ENCODE measurements at places on chromosomes 12 and 14. TPM values are rescaled to one million over a fixed set of nuclear protein-coding genes. Genes with fewer than 3 reads are reported as not detected.
A peak's percentile ranks its signal among the peaks of the same experiment; 100 is the strongest.

COCH gene
- 1.4 TPM for total RNA-seq

NRIP2 gene
- not detected for total RNA-seq

LIN7A gene
- 0.12 TPM for total RNA-seq

ISCU gene
- 129 TPM for total RNA-seq

PTGDR gene
- total RNA-seq, result 4.2 TPM

CMTM5 gene
- not detected for total RNA-seq

NGB gene
- not detected for total RNA-seq

DNA sequence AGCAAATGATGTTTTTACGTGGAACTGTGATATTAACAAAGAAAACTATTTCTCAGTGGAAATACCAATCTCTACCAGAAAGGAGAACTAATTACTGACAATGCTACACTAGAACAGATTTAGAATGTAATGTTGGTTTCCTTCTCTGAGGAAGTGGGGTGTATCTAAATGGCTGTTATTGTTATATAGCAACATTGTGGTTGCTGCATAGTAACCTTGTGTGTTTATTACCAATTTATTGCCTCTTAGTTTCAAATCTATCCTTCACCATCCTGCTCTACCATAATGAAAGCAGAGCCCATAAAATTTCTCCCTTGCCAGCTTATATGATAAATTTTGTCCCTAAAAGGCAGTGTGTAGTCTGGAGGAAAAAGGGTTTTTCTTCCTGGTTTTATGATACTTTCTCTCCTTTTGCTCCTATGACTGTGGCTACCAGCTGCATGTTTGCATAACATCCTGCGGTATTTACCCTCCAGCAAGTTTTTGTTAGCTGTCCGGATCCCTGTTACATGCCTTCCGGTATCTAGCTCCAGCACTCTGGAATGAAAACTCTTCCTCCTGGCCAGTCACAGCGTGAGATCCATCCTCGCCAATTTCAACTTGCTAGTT lies 5.7 kb upstream of the KLRK1 start:
- no peak for DNase-seq
- no peak overlapping the region for H3K4me3 ChIP-seq
- no peaks in the 10 kb centered on the region for H3K27me3 ChIP-seq

GRCh38 chr14:103960457-103961055 lies 18.2 kb upstream of the RD3L start:
- H3K27ac ChIP-seq, result no peak overlapping the region
- no peak for DNase-seq
- H3K36me3 ChIP-seq, result no peaks in the 10 kb centered on the region
- H3K27me3 ChIP-seq, result peaks cover 8% of the 10 kb centered on the region
- no peak overlapping the region for H3K4me3 ChIP-seq

- no peak overlapping the region for H3K4me3 ChIP-seq
- no peak overlapping the region for H3K27ac ChIP-seq
- no peaks in the 10 kb centered on the region for H3K27me3 ChIP-seq
- no peaks in the 10 kb centered on the region for H3K4me1 ChIP-seq
- no peak for DNase-seq
Measured at GRCh38 chr12:101042211-101042610, 167.8 kb downstream of the SLC5A8 start.

DNA sequence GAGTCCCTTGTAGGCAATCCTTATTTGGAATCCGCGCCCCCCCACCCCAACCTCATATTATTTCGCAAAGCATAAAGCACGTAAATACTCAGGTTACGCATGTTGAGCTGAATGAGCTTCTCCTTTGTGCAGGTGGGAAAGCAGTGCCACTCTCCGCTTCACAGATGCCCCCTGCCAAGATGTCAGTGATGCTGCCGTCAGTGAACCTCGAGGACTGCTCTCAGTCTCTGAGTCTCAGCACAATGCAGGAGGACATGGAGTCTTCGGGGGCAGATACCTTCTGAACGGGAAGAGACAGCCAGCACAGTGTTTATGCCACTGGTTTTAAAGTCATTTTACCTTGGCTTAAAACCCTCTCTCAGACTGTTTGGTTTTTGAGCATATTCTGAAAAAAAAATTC lies 90.1 kb upstream of the DACT1 start:
- no peak overlapping the region for H3K4me3 ChIP-seq
- H3K27ac ChIP-seq, result no peak overlapping the region
- H3K4me1 ChIP-seq, result no peaks in the 10 kb centered on the region
- DNase-seq, result no peak
- H3K27me3 ChIP-seq, result no peaks in the 10 kb centered on the region

DNA sequence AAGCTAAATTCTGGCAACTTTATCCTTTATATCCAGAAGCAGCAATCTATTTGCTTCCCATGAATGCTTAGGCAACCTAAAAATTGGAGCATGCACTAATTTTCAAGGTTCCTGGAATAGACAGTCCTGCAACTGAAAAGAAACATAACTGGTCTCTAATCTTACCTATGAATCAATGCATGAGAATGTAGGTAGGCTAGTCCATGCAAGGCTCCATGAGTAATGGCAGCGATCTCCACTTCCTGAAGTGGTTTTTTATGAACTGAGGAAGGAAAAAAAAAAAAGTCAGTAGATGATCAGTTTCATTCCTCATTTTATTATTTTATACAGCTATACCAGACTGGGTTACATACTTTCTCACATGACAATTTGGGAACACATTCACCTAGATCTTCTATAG lies 102.0 kb downstream of the PEBP1 start:
- no peak overlapping the region for H3K27ac ChIP-seq
- H3K4me1 ChIP-seq, result no peaks in the 10 kb centered on the region
- no peak for DNase-seq
- no peaks in the 10 kb centered on the region for H3K27me3 ChIP-seq

GRCh38 chr14:102683399-102684297 lies 91.2 kb downstream of the RCOR1 start:
- H3K27me3 ChIP-seq, result no peaks in the 10 kb centered on the region
- DNase-seq, result no peak
- no peaks in the 10 kb centered on the region for H3K4me1 ChIP-seq
- H3K4me3 ChIP-seq, result no peak overlapping the region
- H3K27ac ChIP-seq, result no peak overlapping the region
- peaks cover 9% of the 10 kb centered on the region for H3K36me3 ChIP-seq

GRCh38 chr12:68335462-68335861 lies 3.3 kb upstream of the MDM1 start:
- H3K27me3 ChIP-seq, result no peaks in the 10 kb centered on the region
- no peak overlapping the region for H3K27ac ChIP-seq
- H3K4me3 ChIP-seq, result no peak overlapping the region
- no peaks in the 10 kb centered on the region for H3K36me3 ChIP-seq
- DNase-seq, result no peak

DNA sequence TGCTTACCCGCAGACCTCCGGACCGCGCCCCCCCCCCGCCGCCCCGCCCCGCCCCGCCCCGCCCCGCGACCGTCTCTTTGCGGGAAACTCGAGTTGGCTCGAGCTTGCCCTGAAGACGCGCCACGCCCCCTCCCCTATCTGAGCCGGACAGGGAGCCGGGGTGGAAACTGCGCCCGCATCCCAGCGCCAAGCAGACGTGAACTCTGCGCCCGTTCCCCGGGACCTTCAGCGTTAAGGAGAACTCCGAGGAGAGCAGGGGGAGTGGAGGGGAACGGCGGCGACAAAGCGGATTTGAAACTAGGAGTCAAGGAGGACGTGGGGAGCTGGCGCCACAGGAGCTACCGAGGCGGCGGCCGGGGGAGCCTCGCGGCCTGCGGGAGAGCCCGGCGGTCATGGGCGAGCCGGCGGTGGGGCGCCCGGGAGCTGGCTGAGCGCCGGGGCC lies at the start of gene KCNK13:
TSS of gene KCNK13 (plus strand) at position 310 of the 442 bp plus-strand sequence. CDS start 212 bp downstream, outside the sequence.
- peaks cover 6% of the 10 kb centered on the region for H3K4me1 ChIP-seq
- no peak for DNase-seq
- H3K36me3 ChIP-seq, result no peaks in the 10 kb centered on the region
- H3K27ac ChIP-seq, result no peak within 1 kb of the TSS
- peak within 1 kb of the TSS; percentile 68 for H3K4me3 ChIP-seq

- H3K27me3 ChIP-seq, result no peaks in the 10 kb centered on the region
- H3K4me1 ChIP-seq, result no peaks in the 10 kb centered on the region
- no peak overlapping the region for H3K27ac ChIP-seq
- H3K36me3 ChIP-seq, result no peaks in the 10 kb centered on the region
- no peak overlapping the region for H3K4me3 ChIP-seq
- no peak for DNase-seq
Measured at GRCh38 chr14:66680216-66680615, 172.3 kb downstream of the GPHN start.

GRCh38 chr14:44462381-44462780 lies 44.7 kb downstream of the FSCB start:
- H3K27me3 ChIP-seq, result no peaks in the 10 kb centered on the region
- no peak overlapping the region for H3K4me3 ChIP-seq
- no peak for DNase-seq
- no peak overlapping the region for H3K27ac ChIP-seq
- no peaks in the 10 kb centered on the region for H3K36me3 ChIP-seq

DNA sequence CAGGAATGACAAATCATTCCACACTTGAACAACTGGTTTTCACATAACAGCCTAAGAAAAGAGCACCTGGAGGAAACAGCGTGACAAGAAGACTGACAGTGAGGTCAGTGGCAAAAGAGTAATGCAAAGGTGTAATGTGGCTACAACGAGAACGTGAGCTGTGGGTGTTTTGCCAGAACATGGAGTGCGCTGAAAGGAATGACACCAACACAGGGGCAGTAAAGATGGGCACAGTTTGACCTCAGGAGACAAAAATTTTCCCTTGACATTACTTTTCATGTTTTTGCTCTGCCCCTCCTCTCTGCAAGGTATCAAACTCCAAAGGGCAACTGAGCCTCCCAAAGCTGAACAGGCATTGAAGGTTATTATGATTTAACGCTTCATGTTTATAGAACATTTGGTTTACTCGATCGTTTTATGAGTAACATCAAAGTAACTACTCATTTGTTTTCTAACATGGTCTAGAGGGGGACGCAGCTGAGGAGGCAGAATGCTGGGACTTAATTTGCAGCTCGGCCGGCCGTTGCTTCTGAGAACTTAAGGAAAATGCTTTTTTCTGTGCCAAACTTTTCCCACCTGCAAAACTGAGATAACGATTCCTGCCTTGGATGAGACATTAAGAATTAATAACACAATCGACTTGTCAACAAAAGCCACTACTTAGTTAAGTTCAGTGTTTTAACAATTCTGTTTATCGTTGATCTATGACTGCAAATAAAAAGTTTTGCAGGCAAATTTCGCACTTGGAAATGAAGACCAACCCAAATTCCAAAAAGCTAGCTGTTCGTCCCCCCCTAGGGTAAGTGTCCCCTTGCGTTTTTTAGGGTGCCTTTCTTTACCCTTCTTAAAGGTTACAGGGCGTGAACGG lies 954 bp downstream of the HAUS4 start:
- H3K27me3 ChIP-seq, result no peaks in the 10 kb centered on the region
- H3K4me3 ChIP-seq, result peak overlapping the region; percentile 86
- peak overlapping the region; percentile 83 for H3K27ac ChIP-seq
- peaks cover 19% of the 10 kb centered on the region for H3K4me1 ChIP-seq
- no peak for DNase-seq
- H3K36me3 ChIP-seq, result no peaks in the 10 kb centered on the region

DNA sequence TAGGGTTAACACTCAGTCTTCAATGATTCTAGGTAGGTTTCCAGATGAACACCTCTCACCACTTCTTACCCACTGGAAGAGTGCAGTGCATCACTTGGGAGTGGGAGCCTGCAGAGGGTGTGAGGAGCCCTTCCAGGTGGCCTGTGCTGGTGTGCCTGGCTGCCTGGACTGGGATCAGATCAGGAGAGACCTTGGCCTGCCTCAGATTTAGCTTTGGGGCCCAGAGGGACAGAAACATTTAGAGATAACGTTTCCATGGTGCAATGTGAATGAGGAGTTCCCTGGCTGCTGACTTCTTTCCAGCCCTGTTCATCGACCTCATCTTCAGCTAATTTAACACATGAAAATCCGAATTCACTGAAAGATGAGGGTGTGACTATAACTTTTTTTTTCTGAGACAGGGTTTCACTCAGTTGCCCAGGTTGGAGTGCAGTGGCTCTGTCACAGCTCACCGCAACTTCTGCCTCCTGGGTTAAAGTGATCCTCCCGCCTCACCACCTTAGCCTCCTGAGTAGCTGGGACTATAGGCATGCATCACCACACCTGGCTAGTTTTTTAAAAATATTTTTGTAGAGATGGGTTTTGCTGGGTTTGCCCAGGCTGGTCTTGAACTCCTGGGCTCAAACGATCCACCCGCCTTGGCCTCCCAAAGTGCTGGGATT lies 53.6 kb downstream of the SUSD6 start:
- peaks cover 40% of the 10 kb centered on the region for H3K4me1 ChIP-seq
- no peak overlapping the region for H3K27ac ChIP-seq
- DNase-seq, result no peak

- no peaks in the 10 kb centered on the region for H3K36me3 ChIP-seq
- H3K4me1 ChIP-seq, result no peaks in the 10 kb centered on the region
- H3K4me3 ChIP-seq, result no peak overlapping the region
Measured at GRCh38 chr14:101009531-101009930, 106.0 kb upstream of the RTL1 start.

- H3K27ac ChIP-seq, result no peak overlapping the region
- no peaks in the 10 kb centered on the region for H3K36me3 ChIP-seq
- no peak overlapping the region for H3K4me3 ChIP-seq
- DNase-seq, result no peak
- no peaks in the 10 kb centered on the region for H3K4me1 ChIP-seq
- H3K27me3 ChIP-seq, result no peaks in the 10 kb centered on the region
Measured at GRCh38 chr14:63777024-63777423, 49.2 kb upstream of the SGPP1 start.

- H3K27ac ChIP-seq, result no peak overlapping the region
- H3K27me3 ChIP-seq, result no peaks in the 10 kb centered on the region
- no peaks in the 10 kb centered on the region for H3K4me1 ChIP-seq
- DNase-seq, result no peak
Measured at GRCh38 chr12:110224379-110225304, 56.4 kb upstream of the ATP2A2 start.

GRCh38 chr12:103470664-103471063 lies 25.1 kb downstream of the C12orf42 start:
- no peak overlapping the region for H3K27ac ChIP-seq
- no peaks in the 10 kb centered on the region for H3K4me1 ChIP-seq
- H3K36me3 ChIP-seq, result no peaks in the 10 kb centered on the region
- H3K4me3 ChIP-seq, result no peak overlapping the region
- DNase-seq, result no peak
- no peaks in the 10 kb centered on the region for H3K27me3 ChIP-seq

All from T-cell (primary cell).